CD4-positive, alpha-beta T cell treated with Interleukin-15 for 1 hour (primary cell): ENCODE measurements at places on chromosomes 1 and 21.

DNA sequence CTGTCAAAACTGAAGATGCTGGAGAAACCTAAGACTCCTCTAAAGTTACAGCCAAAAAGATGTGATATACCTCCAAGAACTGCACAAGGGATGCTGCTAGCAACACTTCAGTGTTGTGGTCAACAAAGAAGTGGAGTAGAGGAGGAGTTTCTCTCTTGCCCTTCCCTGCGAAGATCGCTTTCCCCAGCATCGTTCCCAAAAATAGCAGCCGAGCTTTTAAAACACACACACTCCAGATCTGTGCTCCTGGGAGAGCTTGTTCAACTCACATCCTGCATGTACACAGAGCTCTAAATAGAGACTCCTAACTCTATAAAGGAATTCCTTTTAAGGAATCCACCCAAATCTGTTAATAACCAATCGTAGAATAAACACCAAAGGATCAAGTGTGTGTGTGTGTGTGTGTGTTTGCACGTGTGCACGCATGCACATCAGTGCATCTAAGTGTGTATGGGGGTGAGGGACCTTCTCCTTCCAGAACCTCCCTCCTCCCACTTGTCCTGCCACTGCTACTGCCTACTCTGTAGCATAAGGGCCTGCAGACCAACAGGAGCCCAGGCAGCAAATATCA lies 58.5 kb downstream of the PSMG1 start:
- DNase-seq: no peak

GRCh38 chr1:101111461-101111860 lies 85.9 kb upstream of the DPH5 start:
- DNase-seq: no peak

GRCh38 chr1:182069028-182069466 lies 7.5 kb upstream of the ZNF648 start:
- DNase-seq: no peak

DNA sequence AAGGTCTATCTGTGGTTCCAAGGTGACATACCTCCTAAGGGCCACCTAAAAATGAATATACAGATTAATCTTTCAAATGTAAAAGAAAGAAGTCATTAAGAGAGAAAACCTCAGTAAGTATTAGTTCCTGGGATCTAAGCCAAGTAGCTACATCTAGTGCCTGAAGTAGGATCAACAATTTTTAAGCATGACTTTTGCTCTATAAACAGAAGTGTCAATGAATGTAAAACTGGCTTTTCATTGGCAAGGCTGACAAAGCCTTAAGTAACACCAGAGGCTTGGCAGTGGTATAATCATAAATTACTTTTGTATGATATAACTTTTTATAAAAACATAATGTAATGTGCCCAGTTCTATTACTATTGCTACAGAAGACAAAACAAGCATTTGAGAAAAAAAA lies 12.2 kb upstream of the ACADM start:
- no peak for DNase-seq

GRCh38 chr21:34981791-34982190 lies 67.3 kb downstream of the RUNX1 start:
- DNase-seq: no peak

DNA sequence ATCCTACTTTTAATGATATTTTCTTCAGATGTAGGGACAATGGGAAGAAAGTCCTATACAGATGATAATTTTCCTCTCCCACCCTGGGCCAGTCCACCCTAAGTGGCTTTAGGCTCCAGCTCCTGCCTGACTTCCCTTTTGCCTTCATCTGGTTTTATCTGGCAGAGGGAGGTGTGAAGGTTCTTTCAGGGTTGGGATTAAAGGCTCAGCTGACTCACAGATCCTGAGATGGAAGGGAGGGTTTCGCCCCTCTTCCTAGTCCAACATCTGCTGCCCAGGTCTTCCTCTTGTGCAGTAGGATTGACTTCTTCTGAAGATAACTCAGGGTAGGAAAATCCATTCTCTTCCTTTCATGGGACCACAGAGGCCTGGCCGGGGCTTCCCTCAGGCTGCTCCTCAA lies 362.4 kb upstream of the KAZN start:
- DNase-seq: no peak

GRCh38 chr1:153506831-153507413 lies 28.9 kb downstream of the S100A6 start:
- DNase-seq: no peak

DNA sequence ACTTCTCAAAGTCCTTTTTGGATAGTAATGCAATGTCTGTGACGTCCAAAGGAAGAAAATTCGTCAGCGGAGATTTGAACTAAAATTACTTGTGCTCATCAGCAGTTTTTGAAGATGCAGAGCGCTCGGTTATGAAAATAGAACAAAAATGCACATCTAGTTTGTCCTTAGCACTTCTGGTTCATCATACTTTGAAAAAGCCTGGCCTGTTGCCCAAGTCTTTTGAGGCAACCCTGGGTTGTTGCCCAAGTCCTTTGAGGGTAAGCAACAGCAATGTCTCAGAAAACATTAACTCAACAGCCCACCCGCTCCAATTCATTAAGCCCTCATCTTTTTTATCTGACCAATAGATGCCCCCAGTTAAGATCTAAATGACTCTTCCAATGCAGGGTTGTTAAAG lies 91.9 kb downstream of the HUNK start:
- no peak for DNase-seq

- peak; percentile 91 for DNase-seq
Observed at GRCh38 chr21:37564341-37564923, 197.9 kb downstream of the DYRK1A start.

DNA sequence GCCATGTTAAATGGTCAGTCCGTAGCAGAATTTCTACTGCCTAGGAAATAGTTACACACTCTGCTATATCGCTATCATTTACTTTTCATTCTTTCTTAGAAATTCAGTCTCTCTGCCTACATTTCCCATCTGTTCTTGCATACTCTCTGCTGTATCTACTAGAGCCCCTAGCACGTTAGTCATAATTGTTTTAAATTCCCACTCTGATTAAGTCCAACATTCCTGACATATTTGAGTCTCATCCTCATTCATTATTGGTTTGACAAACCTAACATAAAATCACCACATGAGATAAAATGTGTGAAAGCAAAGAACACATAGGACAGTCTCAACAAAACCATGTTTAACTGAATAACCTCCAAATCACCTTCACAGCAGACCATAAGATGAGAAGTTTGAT lies 513.6 kb downstream of the PLPP3 start:
- DNase-seq: no peak

GRCh38 chr1:74463333-74463988 lies 49.0 kb downstream of the LRRC53 start:
- DNase-seq: no peak

DNA sequence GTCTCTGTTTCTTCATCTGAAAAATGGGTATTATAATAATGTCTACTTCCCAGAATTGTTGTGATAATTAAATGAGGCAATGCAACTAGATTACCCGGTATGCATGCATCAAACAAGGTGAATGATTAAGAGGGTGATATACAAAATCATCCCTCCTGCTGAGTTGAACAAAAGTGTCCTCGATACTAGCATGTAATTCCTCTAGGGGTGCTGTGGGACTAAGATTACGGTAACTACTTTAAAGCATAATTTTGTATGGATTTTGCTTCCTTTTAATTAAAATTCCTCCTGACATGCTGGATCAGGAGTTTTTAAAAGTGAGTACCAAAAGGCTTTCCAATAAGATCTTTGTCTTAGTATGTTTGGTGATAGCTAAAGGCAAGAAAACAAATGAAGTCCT lies 98.7 kb upstream of the PRMT6 start:
- DNase-seq: no peak

DNA sequence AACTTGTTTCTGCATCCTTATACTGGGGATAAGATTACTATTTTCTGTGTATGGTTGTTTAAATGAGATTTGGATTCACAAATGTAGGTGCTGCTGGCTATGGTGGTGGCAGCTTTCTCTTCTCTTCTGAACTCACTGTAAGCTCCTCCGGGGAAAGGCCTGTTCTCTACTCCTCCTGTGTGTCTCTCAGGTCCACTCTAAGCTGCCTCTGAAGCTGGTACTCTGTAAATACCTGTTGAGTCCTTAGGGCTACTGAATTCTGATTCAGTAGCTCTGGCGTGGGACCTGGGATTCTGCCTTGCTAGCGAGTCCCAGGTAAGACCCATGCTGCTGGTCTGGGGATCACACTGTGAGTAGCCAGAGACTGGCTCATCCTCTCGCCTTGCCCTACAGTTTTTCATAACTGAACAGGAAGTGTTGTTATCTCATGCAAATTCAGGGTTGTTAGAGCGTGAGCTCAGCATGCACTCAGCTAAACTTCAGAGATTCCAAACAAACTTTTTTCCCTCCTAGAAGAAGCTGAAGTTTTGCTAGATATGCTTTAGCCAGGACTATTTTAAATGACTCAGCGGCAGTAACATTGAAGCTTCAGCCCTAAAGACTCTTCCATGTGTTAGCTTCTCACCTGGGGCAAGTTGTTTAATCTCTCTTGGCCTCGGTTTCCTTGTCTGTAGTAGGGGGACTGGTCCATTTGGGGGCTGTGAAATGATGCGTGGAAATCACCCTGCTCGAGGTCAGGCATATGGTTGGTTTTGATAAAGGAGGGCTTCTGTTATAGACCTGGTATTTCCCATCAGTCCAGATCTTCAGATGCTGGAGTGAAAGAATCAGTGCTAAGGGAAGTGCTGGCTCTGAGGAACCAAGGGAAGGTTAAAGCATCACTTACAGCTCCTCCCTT lies 271.5 kb upstream of the TMEM51 start:
- no peak for DNase-seq

DNA sequence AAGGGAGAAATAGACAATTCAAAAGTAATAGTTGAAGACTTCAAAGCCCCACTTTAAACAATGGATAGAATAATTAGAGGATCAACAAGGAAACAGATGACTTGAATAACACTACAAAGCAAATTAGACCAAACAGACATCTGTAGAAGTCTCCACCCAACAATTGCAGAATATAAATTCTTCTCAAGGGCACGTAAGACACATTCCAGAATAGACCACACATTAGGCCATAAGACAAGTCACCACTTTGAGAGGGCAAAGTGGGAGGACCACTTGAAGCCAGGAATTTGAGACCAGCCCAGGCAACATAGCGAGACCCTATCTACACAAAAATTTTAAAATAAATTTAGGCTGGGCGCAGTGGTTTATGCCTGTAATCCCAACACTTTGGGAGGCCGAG lies 20.5 kb upstream of the RNF186 start:
- DNase-seq: no peak

DNA sequence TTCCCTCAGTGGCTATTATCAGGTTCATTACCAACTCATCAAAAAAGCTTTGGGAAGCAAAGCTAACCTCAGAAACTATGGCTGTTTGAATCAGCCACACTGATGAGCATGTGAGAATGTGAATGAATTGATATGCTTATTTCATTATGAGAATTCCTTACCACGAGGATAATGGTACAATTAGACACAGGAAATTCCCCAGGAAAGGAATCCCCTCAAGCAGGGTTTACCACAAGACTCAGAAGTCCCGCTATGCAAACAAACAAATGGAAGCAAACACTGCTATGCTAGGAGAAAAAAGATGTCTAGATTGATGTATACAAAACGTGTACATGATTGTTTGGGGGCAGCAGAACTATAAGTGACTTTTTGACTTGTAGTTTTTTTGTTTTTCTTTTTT lies 205.0 kb downstream of the HMCN1 start:
- DNase-seq: no peak

GRCh38 chr1:163068716-163069115 lies 445 bp upstream of the RGS4 start:
- DNase-seq: no peak

DNA sequence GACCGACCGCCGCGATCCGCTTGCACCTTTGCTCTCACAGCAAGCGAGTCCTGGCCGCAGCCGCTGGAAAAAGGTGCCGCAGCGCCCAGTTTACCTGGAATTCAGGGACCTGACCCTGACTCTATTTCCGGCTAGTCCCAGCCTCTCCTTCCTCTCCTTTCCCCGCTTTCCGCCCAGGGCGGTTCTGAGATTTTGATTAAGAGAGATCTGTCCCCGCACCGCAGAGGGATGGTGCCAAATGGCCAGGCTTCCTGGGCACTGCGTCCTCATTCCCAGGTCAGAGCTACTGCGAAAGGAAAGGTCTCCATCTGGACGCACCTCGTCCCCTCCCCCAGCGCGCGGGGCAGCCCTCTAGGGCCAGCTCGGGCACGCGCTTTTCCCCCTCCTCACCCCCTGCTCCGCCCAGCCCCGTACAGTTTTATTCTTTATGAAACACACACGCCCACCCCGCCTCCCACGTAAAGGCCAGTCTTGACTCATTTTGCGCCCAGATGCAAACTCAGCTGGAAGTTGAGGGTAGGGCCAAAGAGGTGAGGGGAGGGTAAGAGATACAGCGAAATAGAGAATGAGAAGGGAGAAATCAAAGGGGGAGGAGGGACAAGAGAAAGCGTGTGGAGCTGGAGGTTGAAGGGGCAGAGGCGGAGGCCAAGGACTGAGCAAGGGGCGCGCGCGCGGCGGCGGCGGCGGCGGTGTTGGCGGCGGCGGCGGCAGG lies 411.8 kb upstream of the ESRRG start:
- DNase-seq: no peak

DNA sequence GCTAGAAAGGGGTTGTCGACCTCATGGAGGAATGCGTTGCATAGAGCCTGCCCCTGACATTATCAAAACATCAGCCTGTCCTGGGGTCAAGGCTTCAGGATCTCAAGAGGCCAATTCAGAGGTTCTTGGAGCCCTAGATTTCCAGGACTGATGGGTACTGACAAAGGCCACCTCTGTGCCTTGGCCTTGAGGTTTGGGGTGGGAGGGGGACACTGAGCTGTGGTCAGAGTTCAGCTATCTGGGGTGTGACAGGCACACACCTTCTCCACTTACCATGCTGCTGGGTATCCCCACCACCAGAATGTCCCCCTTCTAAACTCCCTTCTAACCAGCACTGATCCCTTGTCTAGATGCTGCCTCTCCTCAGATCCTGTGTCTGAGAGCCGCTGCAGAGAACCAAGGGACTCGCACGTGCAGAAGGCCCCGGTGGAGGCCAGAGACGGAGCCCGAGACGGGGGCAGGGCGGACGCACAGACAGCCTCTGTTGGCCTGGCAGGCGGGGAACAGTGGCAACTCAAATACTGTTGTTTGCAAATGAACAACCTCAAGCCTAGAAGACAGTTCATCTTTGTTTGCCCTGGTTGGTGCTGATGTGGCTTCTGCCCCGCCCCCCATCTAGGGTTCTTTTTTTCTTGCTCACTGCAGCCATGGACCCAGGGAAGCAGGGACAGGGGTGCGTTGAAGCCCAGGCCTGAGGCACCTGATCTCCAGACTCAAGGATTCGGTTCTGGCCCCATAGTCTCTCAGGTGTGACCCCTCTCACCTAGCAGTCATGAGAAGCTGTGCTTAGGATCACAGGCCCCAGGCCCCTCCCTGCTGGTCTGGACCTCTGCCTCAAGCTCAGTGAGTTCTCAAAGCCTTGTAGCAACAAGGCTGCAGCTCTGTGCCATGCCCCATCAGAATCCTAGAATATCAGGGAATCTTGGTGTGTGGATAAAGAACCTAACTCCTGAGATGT lies 28.1 kb upstream of the CSF1 start:
- no peak for DNase-seq

DNA sequence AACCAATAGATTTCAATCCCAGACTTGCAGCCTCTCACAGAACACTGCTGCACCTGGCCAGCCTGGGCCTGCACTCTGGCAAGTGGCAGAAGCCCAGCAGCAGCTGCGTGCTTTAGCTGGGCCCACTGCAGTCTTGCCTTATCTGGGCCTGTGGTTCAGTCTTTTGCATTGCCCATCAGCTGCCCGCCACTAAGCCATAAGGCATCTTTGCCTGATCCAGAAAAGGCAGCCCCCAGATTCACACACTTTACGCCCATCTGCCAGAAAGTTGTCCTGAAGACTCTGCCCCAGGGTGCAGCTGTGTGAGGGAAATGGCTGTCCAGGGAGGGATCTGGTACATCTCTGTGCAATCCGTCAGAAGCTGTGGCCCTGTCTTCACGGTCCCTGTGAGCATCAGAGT lies 217.0 kb downstream of the DNAH14 start:
- no peak for DNase-seq

GRCh38 chr21:44441041-44441400 lies 14.3 kb upstream of the LRRC3 start:
- no peak for DNase-seq
